Brain microvascular endothelial cell (primary cell): ENCODE measurements at places on chromosomes 4 and X.

DNA sequence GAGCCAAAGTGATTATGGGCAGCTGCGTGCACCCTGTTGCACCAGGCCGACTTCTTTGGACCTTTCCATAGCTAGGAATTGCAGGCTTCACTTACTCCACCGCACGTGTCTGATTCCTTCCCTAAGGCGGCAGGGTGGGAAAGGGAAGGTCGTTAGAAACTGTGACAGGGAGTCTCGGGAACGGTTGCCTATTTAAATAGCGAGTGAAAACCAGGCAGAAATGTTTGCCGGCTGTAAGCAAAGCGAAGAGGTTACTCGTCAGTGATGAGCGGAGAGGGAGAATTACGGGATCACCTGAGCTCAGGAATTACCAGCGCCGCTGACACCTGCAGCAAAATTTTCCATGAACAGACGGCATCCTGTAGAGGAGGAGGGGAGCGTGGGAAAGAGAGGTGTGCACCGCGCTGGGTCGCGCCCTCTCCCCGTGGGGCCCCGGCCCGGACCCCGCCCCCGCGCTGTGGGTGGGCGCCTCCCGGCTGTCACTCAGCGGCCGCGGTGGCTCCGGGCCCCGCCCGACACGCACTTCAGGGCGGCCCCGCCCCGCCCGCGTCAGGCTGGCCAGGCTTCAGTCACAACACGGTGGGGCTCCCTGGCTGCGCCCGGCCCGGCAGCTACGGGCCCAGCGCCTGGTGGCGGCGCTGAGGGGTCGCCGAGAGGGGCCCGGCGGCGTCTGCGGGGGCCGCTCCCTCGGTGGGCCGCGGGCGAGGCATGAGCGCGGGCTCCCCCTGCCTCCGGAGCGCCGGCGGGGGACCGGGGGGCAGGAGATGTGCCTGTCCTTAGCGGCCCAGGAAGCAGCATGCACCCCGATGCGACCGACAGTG, at the start of gene SNX25:
TSS of gene SNX25 (plus strand) at position 568 of the 821 bp plus-strand sequence. CDS start at position 797, 229 bp downstream.
- peak; percentile 71 for DNase-seq

GRCh38 chrX:63281465-63281864, 69.7 kb downstream of the SPIN4 start:
- DNase-seq: no peak

GRCh38 chrX:78119521-78120227, 15.6 kb downstream of the PGK1 start:
- no peak for DNase-seq

GRCh38 chrX:154711264-154711663, 39.6 kb downstream of the GAB3 start:
- DNase-seq: no peak

DNA sequence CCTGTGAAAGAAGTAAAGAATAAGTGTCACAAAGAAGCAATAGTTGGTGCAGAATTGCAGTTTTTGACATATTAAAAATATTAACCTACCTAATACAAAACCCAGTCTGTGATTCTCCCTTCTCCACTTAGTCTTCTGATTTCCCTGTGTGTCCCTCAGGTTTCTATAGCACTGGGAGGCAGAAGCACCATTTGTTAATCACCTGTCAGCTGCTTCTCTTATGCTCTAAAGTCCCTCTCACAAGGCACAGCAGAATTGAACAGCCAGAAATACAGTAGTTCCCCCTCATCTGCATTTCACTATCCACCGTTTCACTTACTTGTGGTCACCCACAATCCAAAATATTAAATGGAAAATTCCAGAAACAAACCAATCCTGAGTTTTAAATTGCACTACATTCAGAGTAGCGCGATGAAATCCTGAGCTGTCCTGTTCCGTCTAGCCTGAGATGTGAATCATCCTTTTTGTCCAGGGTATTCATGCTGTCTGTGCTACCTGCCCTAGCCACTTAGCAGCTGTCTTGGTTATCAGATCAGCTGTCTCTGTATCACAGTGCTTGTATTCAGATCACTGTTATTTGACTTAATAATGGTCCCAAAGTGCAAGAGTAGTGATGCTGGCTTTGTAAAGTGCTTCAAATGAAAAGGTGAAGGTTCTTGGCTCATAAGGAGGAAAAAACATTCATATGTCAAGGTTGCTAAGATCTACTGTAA, 984.1 kb upstream of the GRID2 start:
- no peak for DNase-seq

- no peak for DNase-seq
These were observed 42.4 kb downstream of the HTR2C start for GRCh38 chrX:114626323-114626722.

GRCh38 chr4:120105472-120105871, 38.8 kb upstream of the MAD2L1 start:
- no peak for DNase-seq

DNA sequence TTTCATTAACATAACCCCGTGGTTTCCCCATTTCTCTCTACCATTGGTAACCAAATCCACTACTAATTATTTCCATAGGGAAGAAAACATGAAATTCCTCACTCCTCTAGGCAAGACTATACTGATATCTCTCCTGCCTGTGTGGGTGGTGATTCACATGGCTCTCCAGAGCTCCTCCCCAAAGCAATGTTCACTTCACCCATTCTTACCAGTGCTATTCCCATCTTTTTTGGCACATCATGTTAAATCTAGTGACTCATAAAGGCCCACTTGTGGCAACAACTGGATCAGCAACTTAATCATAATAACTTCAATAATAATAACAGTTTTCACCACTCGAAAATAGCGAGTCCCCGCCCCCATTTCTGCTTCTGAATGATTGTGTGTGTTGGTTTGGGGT, 6.1 kb upstream of the HCCS start:
- DNase-seq: peak; percentile 28

GRCh38 chr4:99759346-99759984, 57.2 kb upstream of the DAPP1 start:
- DNase-seq: no peak

DNA sequence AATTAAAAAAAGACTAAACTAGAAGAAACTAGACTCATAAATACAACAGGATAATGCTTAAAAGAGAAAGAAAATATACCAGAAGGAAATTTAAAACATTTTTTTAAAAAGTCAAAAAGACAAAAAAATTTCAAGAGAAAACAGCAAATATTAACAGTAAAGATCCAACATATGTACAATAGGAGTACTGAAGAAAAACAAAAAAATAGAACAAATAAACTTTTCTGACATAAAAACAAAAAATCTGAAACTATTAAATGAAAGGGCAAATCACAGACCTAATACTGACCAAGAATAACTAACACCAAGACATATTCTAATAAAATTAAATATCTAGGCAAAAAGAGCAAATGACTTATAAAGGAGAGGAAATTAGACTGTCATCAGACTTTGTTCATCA, 11.5 kb downstream of the DNAJB14 start:
- DNase-seq: no peak

- DNase-seq: no peak
These were observed 81.3 kb upstream of the TLR2 start for GRCh38 chr4:153602758-153603157.

DNA sequence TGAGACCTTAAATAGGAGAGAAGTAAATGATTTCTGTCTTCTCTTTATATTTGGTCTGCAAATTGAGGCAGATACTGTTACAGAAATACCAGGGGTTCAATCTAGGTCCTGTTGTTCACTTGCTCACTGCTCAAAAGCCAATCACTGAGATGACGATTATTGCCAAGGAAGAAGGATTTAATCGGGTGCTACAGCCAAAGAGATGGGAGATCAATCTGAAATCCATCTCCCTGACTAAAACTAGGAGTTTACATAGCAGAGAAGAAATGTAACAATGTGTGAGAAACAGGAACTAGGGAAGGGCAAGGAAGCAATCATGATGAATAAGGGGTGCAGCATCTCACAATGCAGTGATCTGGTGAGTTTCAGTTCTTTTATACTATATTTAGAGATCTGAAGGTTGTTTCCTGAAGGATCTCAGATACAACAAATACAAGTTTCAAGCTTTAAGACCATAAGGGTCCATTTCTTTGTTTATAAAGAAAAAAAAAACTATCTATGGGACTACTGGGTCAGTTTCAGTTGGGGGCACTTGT, 117.9 kb upstream of the FAM9B start:
- no peak for DNase-seq

DNA sequence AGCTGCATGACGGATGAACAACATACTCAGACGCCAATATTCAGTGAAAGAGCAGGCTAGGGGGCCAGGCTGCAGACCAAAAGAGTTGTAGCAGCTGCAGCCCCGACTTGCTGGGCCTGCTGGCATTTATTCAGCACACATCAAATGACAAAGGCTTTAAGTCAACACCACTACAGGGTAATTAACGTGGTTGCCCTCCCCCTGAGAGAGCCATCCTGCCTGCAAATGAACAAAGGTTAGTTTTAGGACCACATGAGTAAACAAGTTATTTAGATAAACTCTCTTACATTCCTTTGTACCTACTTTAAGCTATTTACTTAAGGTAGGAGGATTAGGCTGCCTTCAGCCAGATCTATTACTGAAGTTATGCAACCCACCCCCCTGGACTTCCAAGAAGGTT, 1329.1 kb downstream of the PCDH18 start:
- DNase-seq: no peak

DNA sequence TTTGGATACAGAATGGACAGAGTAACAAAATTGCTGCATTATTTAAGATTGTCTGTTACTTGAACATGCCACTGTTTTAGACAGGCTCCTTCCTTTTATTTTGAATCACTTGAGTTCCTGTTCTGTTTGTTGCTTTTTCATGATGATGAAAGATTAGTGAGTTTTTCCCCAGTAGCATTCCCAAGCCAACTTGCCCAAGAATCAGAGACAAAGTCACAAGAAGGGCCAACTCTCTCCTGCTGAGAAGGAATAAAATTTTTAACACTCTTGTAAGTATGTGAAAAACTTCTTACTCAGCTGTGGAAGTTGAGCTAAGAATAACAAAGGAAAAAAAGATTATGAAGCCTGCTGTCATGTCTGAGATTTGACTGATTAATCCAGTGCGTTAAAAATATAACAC, 104.2 kb downstream of the KLHL8 start:
- no peak for DNase-seq

- DNase-seq: peak; percentile 73
These were observed 32.8 kb downstream of the FAM13A start for GRCh38 chr4:89024051-89024675.

DNA sequence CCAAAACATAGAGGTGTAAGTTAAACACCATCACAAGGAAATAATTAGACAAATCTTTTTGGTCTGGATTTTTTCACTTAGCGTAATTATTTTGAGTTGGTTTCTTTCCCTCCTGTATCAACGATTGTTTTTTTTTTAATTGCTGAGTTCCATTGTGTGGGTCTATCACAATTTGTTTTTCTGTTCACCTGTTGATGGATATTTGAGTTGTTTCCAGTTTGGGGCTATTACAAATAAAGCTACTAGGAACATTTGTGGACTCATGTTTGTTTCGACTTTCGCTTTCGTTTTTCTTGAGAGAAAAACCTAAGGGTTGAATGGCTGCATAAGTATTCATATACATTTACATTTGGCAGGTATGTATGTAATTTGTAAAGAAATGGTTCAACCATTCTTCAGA, 20.4 kb upstream of the FBXW7 start:
- no peak for DNase-seq

DNA sequence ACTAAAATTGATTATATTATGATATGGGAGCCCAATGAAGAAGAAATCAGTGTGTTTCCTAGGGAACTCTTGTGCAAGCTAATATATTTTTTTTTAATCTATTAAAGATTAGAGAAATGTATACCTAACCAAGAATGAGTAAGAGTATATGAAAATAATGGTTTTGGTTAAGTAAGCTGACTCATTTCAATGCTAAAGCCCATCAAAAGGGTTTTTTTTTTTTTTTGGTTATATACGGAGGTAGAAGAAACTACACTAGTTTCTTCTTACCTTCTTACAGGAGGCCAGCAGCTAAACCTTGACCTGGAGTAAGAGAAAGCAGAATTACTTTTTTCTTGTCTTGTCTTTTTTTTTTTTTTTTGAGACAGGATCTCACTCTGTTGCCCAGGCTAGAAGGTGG, 27.5 kb downstream of the RUFY3 start:
- no peak for DNase-seq

GRCh38 chr4:57462843-57463242, 352.7 kb upstream of the IGFBP7 start:
- no peak for DNase-seq

GRCh38 chr4:20987191-20987590, 286.9 kb downstream of the PACRGL start:
- DNase-seq: no peak

- DNase-seq: peak; percentile 47
These were observed 118.6 kb downstream of the PTTG2 start for GRCh38 chr4:38078590-38079421.

GRCh38 chr4:4780729-4781244, 78.7 kb upstream of the MSX1 start:
- DNase-seq: peak; percentile 63

- no peak for DNase-seq
These were observed 15.6 kb upstream of the ADH4 start for GRCh38 chr4:99159699-99160098.

DNA sequence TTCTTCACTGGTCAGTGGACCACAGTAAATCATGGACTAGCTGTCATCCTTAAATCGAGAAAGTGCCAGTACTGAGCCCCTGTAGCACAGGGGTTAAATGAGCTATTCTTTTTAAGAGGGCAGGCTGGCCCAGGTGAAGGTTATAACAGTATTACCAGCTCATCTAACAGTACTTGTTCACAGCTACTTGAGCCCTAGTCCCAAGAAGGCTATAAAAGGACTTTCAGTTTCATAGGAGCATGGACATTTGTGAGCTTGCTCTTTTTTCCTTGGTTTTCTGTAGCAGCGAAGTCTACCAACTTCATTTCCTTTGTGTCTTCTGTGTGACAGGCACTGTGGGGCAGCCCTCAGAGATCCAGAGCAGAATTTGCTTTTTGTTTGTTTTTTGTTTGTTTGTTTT, 61.0 kb downstream of the ARX start:
- no peak for DNase-seq

DNA sequence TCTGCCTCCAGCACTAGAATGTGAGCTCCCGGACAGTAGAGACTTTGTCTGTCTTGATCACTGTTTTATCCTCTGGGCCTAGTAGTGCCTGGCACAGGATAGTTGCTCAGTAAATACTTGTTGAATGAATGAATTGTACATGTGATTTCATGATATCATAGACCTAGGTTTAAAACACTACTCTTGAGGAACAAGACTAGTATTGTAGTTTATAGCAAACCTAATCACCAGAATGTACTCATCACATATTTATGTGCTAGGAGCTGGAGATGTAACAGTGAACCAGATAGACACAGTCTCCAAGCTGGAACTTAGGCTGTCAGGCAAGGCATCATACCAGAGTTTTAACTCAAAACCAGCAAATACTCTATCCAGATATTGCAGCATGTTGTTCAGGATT, 23.5 kb downstream of the GAB3 start:
- DNase-seq: no peak

DNA sequence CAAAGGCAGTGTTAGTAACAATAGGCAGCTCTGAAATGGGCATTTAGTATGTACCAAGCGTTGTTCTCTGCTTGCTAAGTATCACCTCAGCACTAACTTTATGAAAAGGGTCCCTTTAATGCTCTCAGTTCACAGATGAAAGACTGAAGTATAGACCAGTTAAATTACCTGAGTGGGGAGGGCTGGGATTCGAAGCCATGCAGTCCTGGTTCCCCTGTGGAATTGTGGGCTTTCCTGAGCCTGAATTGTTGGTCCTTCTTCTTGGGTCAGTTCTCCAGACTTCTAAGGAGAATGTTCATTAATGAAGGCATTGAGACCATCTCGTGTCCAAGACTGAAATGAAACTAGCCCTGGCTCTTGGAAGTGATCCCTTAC, 7.7 kb upstream of the PRDM8 start:
- no peak for DNase-seq
